Right cardiac atrium (tissue), 5 donors: ENCODE measurements at places on chromosomes 11 and 22. TPM values are rescaled to one million over a fixed set of nuclear protein-coding genes. Genes with fewer than 3 reads are reported as not detected.
A peak's percentile ranks its signal among the peaks of the same experiment; 100 is the strongest.

ARVCF gene
- total RNA-seq, result 27.4 TPM

ASPHD2 gene
- total RNA-seq, result 0.50 TPM

HEPHL1 gene
- total RNA-seq, result not detected

ACRV1 gene
- not detected for total RNA-seq

DGAT2 gene
- total RNA-seq, result 8.5 TPM

CABP7 gene
- total RNA-seq, result not detected

UBQLNL gene
- 0.20 TPM for total RNA-seq

GRIK4 gene
- total RNA-seq, result 1.0 TPM

TRIM48 gene
- total RNA-seq, result not detected

FZD4 gene
- total RNA-seq, result 24.2 TPM

PTS gene
- total RNA-seq, result 27.2 TPM

DNA sequence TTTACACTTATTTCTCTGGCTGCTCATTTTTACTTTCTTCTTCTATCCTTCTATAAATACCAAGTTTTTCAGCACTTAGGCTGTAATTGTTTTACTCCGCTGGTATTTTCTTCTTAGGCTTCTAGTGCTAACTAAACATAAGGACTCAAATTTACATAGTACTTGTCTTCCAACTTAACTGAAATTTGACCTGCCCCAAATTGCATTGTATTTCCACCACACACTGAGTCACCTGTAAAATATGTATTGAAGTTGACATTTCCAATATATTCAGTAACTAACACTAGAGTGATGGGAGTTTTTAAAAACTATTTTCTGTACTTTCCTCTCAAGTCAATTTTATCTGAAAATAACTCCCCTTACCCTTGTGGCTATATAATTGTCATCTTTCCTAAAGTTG, 1794.1 kb upstream of the RAG2 start:
- DNase-seq, result no peak

DNA sequence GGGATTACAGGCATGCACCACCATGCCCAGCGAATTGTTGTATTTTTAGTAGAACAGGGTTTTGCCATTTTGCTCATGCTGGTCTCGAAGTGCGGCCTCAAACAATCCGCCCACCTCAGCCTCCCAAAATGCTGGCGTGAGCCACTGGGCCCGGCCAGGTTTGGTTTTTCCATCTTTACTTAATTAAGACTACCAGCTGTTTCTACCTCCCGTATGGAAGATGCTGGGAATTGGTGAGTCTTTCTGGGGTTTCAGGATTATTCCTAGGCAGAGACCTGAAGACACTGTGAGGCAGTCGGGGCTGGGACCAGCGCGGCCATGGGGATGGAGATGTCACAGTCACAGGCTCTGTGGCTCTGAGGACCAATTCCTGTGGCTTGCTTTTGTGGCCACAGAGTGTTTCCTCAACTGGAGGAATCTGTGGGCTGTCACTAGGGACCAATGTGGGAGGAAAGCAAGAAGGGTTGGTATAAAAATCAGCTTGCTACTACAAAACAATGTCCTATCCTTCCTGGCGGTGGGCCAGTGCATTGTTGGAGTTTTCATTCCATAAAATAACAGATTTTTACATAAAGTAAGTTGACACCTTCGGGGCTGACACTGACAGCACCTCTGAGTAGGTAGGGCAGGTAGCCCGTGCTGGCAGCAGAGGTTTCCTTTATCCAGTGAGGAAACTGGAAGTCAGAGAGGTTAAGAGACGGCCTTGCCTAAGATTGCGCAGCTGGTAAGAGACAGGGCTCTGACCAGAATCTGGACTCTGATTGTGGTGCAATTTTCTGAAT, 8.4 kb upstream of the FTH1 start:
- DNase-seq, result no peak

DNA sequence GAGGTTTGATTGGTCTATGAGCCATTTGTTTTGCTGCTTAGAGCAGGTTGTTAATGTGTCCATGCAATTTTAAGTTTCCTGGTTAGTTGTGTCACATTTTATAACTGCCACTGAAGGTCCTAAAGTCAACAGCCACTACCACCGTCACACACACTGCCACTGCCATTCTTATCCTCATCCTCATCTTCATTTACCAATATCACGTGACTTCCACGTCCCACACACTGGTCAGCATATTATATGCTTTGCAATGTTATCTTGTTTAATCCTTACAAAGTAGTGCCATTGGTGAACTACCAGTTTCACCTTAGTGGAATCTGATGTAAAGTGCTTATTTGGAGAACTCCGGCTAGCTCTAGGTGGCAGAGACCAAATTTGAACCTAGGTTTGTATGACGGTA, 9.7 kb downstream of the MMP26 start:
- no peak for DNase-seq

- no peak for DNase-seq
These were observed 51.0 kb downstream of the MAPK1 start for GRCh38 chr22:21816472-21816786.

- DNase-seq, result no peak
These were observed 101.1 kb downstream of the ATXN10 start for GRCh38 chr22:45772743-45773142.

DNA sequence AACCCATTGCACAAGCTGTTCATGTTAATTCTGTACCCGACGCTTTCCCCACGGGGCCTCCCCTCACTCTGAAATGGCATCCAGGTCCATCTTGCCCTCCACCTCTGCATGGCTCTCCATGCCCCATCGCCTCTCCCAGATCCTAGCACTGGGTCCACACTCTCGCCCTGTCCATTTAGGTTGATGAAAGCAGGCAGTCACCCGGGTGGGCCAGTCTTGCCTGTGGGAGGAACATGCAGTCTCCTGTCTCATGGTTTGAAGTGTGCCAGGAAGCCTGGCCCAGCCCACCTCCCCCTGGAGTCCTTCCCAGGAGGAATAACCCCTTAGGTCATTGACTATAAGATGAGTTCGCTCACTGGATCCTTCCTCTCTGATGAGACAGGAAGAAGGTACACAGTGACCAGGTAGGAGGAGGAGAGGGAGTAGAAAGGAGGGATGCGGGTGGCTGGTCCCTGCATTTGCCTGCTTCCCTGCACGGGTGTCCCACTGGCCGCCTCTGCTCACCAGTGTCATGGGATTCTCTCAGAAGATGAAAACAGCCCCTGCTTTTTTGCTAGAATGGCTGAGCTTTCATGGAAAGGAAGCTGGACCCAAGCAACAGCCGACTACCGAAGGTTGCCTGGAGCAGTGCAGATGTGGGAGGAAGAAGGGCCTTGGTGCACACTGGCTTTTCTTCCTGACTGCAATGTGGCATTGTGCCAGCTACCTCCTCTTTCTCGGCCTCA, 6.8 kb downstream of the TMEM121B start:
- no peak for DNase-seq

DNA sequence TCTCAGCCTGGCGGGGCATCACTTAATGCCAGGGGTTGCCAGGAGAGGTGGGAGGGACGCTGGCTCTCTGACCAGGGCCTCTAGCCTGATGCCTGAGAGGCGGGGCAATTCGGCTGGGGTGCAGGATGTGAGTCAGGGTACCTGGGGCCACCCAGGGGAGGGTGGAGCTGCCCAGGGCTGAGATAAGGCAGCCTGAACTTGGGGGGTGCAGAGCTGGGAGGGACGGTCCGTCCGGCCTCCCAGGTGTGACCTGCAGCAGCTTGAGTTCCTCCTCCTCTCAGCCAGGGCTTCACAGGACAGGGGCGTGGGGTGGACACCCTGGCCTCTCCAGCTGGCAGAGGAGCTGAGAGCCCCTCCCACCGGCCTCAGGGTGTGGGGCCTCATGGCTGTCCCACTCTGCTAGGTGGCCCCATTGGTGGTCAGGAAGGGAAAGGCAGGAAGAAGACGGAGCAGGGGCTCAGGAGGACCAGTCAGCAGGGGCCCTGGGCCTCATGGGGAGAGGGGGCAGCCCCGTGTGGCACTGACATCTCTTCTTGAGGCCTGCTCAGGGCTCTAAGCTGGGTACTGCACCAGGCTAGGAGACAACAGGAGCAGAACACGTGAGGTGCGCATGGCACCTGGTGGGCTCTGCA, 942 bp upstream of the RPS6KA4 start:
- peak; percentile 69 for DNase-seq

- no peak for DNase-seq
These were observed 760.2 kb downstream of the DLG2 start for GRCh38 chr11:84866922-84867321.

DNA sequence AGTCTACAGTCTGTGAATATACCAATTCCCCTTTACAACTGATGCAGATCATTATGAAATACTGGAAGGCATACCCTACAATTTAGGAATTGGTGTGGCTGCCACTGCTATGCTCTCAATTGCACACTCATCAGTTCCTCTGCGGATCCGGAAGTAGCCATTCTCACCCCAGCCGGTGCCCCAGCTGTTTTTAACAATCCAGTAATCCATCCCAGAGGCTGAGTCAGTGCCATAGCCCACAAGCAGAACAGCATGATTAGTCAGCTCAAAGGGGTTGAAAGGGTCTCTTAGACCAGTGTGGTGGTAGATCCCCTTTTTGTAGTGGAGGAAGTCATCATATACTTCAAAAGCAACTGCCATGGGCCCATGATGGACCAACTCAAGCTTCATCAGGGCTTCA, 43.6 kb downstream of the CTSC start:
- peak; percentile 12 for DNase-seq

- DNase-seq, result no peak
These were observed 38.2 kb downstream of the OR2AG2 start for GRCh38 chr11:6733326-6734275.

- DNase-seq, result no peak
These were observed 185.6 kb upstream of the MTMR2 start for GRCh38 chr11:96109331-96110030.

GRCh38 chr22:37982938-37983859, 1.2 kb downstream of the SOX10 start:
- DNase-seq, result peak; percentile 51

DNA sequence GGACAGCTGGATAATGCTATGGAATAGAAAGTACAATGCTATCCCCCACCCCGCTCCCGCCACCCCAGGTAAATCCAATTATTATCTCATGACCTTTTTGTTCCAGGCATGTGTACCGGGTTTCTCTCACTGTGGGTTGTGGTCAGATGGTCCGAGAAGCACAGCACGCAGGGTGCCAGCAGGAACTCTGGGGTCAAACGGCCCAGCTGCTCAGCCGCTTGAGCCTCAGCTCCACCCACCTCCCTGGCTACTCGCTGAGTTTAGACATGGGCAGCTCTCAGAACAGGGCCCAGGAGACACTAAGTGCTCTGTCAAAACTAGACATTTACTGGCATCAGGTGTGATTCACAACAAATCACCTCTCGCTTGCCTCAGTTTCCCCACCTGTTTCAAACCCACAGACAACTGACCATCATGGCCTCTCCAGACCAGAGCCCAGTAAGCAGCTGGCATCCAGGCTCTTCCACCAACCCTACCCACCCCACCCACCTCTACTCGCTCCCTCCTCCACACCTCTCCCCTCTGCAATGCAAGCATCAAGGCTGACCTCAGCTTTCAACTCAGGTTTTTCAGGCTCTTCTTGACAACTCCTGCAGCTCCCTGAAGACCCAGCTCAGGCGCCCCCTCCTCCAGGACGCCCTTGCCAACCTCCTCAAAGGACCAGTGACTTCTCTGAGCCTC, 13.0 kb upstream of the MFNG start:
- DNase-seq, result no peak

DNA sequence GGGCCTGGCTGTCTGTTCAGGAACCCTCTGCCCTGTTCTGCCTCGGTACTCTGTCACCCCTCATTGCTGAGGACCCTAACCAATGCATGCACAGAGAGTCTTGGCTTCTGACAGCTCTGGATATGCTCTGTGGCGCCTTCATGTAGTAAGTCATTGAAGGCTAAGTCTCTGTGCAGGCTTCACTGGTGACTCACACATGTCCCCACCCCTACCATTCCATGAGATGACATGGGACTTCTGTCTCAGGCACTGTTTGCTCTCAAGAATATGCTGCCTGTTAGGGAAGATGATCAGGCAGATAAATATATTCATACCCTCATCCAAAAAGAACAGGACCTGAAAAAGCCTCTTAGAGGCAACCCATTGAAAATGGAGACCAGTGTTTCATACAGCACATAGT, 43.6 kb upstream of the HORMAD2 start:
- DNase-seq, result no peak

- DNase-seq, result peak; percentile 47
These were observed 16.3 kb downstream of the LTO1 start for GRCh38 chr11:69658626-69659450.

DNA sequence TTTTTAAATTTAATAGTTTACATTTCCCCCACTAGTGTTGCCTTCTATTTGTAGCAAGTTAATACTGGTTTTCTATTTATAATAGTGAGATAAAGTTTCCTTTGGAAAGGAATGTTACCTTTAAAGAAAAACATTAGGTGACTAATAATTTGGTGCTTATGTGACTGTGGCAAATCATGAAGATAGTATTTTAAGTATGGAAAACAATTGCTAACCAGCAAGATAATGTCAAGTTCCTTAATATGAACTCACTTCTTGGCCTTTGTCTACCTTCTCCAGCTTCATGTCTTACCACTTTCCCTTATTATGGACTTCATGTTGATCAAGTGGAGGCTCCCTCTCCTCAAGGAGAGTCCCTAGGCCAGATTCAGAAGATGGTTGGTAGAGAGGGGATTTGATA, 27.2 kb downstream of the ARHGEF12 start:
- no peak for DNase-seq

DNA sequence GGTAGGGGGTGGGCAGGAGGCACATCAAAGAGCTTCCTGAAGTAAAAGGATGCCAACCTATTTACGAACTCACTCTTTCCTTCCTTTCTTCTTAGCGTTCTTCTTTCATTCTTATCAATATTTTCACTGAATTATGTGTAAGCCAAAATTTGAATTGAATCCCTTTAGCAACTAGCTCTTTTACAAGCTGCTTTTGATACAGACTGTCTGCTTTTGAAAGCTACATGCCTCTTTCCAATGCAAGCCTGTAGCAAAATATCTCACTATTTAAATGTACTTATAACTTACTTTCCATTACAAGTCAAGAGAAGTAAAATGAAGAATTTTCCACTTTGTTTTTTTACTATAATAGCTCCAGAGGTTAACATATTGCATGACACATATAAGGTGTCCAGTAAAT, 186.6 kb downstream of the NXPE2 start:
- no peak for DNase-seq

DNA sequence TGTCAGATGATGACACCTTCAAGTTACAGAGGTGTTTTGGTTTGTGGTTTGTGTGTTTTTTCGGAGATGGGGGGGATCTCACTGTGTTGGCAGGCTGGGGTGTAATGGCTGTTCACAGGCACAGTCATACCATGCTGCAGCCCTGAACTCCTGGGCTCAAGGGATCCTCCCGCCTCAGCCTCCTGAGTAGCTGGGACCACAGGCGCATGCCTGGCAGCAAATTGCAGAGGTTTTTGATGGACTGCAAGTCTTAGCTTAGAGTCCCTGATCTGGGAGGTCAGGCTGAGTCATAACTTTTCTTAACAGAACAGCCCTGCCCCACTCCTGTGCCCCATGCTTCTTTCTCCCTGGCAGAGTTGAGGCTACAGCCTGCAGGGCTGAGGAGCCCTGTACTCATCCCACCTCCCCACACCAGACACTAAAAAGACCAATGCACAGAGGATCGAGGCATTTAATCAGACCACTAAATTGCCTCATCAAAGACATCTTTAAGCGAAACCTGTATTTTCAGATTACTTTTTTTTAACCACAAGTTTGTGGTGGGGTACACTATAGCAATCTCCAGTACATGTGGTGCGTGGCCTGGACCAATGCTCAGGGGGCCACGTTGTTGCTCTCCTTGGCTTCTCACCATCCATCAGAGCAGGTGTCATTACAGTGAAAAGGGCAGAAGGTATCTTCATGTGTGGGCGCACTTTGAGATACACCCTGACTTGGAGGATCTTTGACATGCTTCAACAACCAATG, 17.1 kb upstream of the ADORA2A start:
- DNase-seq, result no peak
